ENCODE measurements at places on chromosomes 5 and 9.

DNA sequence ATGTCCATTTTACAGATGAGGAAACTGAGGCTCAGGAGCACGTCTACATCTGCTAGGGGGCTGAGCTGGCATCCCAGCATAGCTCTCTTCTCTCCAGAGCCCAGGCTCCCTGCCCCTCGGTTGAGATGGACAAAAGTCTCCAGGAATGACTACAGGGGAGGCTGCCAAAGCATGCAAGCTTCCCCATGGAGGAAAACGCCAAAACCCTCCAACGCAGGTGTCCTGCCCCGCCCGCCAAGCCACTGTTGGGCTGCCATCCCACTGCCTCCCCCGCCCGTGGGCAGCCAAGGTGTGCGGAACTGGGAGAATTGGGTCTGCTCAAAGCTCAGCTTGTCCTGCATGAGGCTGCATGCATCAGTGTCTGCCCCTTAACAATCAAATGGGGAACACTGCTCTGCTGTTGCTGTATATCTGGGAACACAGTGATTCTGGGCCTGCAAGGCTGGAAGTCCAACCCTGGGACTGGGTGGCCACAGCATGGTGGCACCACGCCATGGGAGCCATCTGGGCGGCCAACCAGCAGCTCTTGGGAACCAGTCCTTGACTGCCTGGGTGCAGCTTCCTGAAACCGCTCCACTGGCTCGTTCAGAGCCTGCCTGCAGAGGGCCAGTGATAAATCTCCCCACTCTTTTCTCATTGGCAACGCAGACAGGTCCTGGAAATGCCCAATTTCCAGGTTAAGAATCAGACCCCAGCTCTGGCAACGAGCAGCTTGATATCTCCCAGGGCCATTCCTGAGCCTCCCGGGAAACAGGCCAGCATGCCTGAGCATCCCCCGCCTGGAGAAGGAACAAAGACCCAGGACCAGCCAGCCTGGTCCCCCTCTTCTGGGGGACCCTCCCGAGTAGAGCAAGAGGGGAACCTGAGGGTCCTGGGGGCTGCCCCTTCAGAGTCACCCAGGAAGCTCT, 3.5 kb downstream of the RALGDS start:
- no peak for DNase-seq

GRCh38 chr9:95080961-95081647, 236.4 kb downstream of the FANCC start:
- no peak for DNase-seq

GRCh38 chr5:35285011-35285410, 54.7 kb upstream of the PRLR start:
- DNase-seq: no peak

DNA sequence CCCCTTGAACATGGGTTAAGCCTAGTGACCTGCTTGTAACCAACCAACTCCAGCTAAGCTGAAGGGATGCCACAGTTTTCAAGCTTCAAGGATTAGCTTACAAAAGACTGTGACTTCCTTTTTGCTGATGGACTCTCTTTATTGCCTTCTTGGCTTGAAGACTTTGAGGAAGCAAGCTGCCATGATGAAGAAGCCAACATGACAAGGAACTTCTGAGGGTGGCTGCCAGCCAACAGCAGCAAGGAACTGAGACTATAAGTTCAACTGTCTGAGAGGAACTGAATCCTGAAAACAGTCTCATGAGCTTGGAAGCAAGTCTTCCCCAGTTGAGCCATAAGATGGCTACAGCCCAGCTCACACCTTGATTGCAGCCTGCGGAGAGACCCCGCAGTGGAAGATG, 116.1 kb upstream of the TAF11L2 start:
- DNase-seq: no peak

GRCh38 chr5:73333944-73334703, 114.5 kb downstream of the FOXD1 start:
- DNase-seq: no peak

- no peak for DNase-seq
These were observed 24.7 kb downstream of the SLC9A3 start for GRCh38 chr5:499233-500209.

GRCh38 chr9:100739666-100740065, 161.8 kb downstream of the CAVIN4 start:
- DNase-seq: no peak

GRCh38 chr5:7869474-7870136, 657 bp downstream of the MTRR start:
- DNase-seq: peak; percentile 56

GRCh38 chr9:78866207-78867132, 569.5 kb downstream of the PSAT1 start:
- DNase-seq: no peak

- DNase-seq: no peak
These were observed 216.1 kb downstream of the MEF2C start for GRCh38 chr5:88666761-88667495.

DNA sequence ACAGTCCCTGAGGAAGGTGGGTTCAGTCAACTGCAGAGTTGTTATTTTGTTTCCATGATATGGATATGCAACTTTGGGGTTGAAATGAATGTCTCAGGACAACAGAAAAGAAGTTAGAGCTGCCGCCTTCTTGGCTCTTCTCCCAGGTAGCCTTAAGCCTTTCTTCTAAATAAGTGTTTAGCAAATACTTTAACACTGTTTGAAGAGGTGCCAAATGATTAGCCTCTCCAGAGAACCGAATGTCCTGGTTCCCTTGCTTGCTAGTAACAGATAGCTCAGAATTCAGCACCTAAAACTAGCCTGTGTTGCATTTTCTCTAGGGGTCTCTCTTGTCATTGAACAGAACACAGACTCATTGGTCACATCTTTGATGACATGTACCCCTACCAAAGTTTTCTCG, 127.7 kb upstream of the PIK3R1 start:
- no peak for DNase-seq

DNA sequence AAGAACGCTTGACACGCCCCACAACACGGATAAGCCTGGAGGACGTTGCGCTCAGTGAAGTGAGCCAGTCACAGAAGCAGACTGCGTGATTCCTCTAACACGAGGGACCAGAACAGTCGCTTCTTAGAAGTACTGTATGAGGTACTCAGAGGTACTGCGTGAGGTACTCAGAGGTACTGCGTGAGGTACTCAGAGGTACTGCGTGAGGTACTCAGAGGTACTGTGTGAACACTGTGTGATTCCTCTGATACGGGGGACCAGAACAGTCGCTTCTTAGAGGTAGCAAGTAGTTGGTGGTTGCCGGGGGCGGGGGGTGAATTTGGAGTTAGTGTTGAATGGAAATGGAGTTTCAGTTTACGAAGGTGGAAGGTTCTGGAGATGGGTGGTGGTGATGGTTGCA, 5.8 kb downstream of the NDUFS6 start:
- DNase-seq: no peak

DNA sequence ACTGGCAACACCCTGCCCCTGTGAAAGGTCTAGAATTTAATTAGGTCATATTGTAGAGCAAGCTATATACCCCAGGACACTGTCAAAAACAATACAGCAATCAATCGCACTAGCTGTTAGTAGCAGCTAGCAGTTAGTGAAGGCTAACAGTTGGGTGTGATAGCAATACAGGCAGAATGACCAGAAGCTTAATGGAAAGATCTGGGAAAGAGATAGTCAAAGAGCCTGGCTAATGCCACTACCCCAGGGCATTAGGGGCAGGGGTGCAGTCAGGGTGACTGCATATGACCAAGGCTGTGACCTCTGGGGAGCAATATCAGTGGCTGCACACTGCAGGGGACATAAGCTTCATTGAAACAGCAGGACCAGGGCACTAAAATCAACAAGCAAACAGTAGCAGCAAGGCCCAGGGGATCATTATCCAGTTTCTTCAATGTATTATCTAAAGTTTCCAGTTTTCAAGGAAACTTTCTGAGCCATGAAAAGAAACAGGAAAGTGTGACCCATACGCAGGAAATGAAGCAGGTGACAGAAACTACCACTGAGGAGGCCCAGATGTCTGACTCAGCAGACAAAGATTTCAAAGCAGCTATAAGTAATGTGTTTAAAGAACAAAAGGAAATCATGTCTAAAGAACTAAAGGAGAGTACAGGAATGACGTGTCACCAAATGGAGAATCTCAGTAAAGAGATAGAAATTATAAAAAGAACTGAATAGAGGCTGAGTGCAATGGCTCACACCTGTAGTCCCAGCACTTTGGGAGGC, 82.4 kb downstream of the ZNF354C start:
- DNase-seq: peak; percentile 71

DNA sequence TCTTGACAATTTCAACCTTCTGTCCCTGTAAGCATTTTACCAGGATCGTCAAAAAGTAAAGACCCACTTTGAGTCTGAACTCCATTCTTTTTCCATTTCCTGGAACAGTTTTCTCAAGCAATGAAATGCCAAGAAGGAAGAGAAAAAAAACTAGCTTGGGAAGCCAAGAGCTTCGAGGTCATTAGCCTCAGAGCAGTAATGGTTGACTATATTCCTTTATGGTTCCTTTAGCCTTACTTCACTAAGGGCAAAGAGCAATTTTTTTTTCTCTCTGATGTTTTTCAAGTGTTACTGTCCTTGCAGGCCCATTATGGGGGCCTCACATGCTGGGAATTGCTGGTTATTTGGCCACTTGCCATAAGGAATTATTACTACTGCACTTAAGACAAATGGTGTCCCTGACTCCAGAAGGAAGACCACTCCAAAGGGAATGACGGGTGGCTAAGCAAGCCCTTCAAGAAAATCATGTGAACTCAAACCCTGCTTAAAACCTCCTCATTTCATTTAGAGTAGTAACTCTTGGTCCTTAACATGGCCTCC, 37.1 kb downstream of the BNC2 start:
- DNase-seq: no peak

DNA sequence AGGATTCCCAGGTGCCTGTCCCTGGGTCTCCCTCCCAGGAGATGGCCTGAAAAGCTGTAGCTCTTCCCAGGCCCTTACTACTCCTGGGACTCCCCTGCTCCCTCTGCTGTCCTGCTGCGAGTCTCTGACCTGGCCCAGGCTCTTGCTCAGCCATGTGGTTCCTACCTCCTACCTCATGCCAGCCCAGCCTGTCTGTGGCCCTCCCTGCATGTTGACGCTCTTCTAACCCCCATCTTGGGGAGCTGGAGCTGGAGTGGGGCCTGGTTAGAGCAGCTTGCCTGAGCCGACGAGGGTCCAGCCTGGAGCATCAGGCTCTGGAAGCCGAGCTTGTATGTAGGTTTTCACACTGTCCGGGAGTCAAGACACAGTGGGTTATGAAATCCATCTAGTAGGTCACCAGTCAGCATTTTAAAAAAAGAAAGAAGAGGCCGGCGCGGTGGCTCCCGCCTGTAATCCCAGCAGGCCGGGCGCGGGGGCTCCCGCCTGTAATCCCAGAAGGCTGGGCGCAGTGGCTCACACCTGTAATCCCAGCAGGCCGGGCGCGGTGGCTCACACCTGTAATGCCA, 244.4 kb downstream of the FANCC start:
- no peak for DNase-seq

GRCh38 chr9:1415146-1415545, 365.0 kb downstream of the DMRT2 start:
- no peak for DNase-seq

GRCh38 chr9:8817335-8817734, 1017.8 kb upstream of the DMAC1 start:
- no peak for DNase-seq

- no peak for DNase-seq
These were observed 28.9 kb upstream of the SLC12A7 start for GRCh38 chr5:1140818-1141189.

GRCh38 chr9:116152941-116153764, 438 bp upstream of the PAPPA start:
- DNase-seq: no peak

- no peak for DNase-seq
These were observed 20.8 kb downstream of the PHF2 start for GRCh38 chr9:93597142-93597706.

DNA sequence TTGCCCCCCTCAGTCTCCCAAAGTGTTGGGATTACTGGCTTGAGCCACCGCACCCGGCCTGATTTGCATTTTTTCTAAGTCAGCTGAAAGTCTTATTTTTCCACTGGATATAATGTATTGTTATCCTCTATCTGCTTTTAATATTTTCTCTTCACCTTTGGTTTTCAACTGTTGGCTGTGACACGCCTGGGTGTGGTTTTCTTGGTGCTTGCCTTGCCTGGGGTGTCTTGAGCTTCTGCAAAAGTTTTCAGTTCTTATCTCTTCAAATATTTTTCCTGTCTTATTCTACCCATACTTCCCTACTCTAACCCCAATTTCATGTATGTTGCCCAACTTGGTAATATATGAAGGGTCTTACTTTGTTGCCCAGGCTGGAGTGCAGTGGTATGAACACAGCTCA, 4.3 kb upstream of the MXD3 start:
- no peak for DNase-seq

DNA sequence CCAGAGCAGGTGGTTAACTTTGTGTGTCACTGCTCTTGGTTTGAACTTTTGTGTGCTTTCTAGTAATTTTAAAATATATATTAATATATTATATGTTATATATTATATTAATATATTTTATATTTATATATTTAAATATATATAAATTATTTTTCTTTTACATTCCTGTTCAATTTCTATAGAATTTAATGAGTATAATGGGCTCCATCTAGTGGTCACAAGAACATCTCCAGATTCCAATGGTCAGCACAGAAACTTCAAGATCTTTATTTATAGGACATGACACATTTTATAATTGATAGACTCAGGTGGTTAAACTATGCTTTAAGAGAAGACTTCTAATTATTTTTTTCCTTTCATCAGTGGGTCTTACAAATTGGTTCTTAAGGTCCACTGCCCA, 39.1 kb downstream of the COL23A1 start:
- no peak for DNase-seq

GRCh38 chr9:129334105-129334935, 156.3 kb upstream of the IER5L start:
- DNase-seq: peak; percentile 17

- no peak for DNase-seq
These were observed 129.4 kb upstream of the GPR151 start for GRCh38 chr5:146645342-146645741.

GRCh38 chr5:95870105-95870672, 47.7 kb upstream of the GLRX start:
- peak; percentile 79 for DNase-seq

GRCh38 chr9:78468231-78468630, 171.3 kb downstream of the PSAT1 start:
- no peak for DNase-seq

DNA sequence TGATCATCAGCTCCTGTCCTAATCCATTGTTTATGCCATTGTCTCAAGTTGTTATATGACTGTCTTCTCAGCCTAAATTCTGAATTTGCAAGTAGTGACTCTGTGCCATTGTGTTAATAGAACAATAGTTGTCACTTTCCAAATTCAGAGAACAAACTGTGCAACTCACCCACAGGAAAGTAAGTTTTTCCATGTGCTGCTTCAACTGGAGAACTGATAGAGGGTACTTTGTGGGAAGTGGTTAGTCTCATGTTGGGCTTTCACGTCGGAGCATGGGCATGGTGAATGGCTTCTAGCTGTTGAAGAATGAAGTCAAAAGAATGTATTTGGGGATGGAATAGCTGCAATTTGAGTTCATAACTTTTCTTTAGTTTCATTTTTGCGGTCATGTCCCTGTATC, 146.0 kb downstream of the CD180 start:
- no peak for DNase-seq

GRCh38 chr5:63961598-63962161, 565 bp downstream of the HTR1A start:
- DNase-seq: no peak
